Camera-type eye (tissue), 1 donor: ENCODE measurements at places on chromosomes 3 and 15. TPM values are rescaled to one million over a fixed set of nuclear protein-coding genes. Genes with fewer than 3 reads are reported as not detected.

Gene PRRT3
- 2.9 TPM for total RNA-seq

Gene SLC27A2
- 10.4 TPM for total RNA-seq

Gene CHRNA5
- 3.6 TPM for total RNA-seq

Gene GAP43
- 25.6 TPM for total RNA-seq

Gene GOLGA8Q
- 5.9 TPM for total RNA-seq

Gene MCF2L2
- total RNA-seq, result 21.3 TPM

Gene LIPH
- 3.3 TPM for total RNA-seq

Gene NANOGP8
- not detected for total RNA-seq

Gene EFHB
- 1.8 TPM for total RNA-seq

Gene CSTA
- not detected for total RNA-seq

Gene GASK1A
- 24.4 TPM for total RNA-seq

Gene SOX14
- not detected for total RNA-seq

Gene KBTBD13
- total RNA-seq, result not detected

Gene CLDN16
- 0.16 TPM for total RNA-seq
